ENCODE measurements at places on chromosomes 13 and 19.

DNA sequence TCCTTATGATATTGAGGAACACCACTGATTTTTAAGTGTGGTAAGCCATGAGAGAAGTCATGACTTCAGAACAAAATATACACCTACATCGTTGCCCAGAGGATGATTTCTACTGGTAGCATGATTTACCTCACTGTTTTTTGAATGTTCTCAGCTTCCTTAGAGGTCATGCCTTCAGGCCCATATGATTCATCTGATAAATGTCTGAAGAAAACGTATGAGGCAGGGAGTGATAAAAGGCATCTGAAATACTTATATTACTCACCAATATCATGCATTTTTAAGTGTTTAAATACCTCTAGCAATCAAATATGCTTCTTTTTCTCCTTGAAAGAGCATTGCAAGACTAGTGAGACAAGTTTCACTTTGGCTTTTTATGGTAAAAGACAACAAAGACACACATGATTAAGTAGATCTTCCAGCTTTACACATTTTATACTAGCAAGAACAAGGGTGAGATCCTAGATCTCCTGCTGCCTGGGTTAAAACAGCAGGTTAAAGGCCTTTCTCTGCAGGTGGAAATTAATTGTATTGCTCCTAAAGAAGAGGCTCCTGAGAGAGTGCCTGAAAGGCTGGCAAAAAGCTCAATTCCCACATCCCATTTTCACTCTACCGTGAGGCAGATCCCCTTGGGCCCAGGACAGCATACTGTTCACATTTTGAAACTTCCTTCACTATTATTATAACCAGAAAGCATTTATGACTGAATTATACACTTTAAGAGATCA, 432.4 kb downstream of the SLITRK1 start:
- DNase-seq: no peak

DNA sequence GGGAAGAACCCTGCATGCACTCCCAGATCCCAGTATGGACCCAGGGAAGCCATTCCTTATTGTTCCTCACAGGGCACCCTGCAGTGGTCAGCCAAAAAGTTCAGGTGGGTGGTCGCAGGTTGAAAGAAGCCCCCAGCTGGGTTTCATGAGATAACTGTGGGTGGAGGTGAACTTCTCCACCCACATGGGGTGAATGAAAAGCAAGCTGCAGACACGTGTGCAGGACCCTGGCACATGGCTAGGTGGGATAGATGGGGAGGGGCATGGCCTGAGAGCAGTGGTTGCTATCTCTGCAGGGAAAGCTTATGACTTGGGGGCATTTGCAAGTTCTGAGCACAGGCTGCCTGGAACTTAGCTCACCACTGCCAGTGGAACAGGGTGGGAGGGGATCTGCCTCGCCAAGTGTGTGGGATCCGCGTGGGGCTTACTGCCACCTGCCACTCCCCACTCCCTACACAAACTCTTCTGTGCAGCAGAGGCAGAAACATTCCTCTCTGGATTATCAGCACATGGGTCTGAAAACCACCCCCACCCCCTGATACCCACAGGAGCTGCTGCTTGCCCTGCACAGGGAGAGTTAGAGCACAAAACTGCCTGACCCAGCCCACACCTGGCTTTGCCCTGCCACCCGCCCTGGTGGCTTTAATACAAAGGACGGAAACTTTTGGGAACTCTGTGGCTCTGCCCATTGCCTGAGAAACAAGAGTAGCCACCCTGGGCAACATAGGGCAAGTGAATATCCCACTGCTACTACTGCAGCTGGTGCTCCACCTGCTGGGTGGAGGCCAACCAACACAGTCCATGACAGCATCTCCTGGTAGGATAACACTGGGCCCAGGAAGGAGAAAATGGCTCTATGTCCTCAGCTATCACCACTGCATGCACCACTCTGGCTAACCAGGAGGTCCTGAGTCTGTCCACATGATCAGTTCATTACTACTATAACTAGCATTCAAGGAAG, 24.4 kb downstream of the PLA2G4C start:
- DNase-seq: no peak

GRCh38 chr19:34676697-34677385, at the start of gene SCGB2B2:
Gene SCGB2B2, minus strand, starts transcription at chr19:34677159. Its CDS starts 82,596 bp downstream, at chr19:34594563.
- no peak for DNase-seq

- no peak for DNase-seq
Measured at GRCh38 chr13:29159871-29160270, 339.7 kb downstream of the MTUS2 start.

DNA sequence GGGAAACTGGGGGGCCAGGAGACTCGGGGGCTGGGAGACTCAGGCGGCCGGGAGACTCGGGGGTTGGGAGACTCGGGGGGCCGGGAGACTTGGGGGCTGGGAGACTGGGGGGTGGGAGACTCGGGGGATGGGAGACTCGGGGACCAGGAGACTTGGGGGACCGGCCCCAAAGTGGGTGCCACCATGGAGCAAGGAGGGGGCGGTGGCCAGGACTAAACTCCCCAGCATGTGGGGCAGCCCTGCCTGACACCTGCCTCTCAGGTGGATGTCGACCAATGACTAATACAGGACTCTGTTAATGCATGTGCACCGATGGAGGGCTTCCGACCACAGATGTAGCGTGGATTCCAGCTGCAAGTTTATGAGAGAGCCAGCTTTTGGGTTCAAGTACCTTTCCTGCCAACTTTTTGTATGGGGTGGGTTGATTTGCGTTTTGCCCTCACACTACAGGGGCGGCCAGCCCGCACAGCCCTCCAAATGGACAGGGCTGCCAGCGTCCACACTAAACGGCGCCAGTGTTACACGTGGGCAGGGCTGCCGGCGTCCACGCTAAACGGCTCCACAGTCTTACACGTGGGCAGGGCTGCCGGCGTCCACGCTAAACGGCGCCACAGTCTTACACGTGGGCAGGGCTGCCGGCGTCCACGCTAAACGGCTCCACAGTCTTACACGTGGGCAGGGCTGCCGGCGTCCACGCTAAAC, 62.2 kb downstream of the RASA3 start:
- peak; percentile 45 for DNase-seq

DNA sequence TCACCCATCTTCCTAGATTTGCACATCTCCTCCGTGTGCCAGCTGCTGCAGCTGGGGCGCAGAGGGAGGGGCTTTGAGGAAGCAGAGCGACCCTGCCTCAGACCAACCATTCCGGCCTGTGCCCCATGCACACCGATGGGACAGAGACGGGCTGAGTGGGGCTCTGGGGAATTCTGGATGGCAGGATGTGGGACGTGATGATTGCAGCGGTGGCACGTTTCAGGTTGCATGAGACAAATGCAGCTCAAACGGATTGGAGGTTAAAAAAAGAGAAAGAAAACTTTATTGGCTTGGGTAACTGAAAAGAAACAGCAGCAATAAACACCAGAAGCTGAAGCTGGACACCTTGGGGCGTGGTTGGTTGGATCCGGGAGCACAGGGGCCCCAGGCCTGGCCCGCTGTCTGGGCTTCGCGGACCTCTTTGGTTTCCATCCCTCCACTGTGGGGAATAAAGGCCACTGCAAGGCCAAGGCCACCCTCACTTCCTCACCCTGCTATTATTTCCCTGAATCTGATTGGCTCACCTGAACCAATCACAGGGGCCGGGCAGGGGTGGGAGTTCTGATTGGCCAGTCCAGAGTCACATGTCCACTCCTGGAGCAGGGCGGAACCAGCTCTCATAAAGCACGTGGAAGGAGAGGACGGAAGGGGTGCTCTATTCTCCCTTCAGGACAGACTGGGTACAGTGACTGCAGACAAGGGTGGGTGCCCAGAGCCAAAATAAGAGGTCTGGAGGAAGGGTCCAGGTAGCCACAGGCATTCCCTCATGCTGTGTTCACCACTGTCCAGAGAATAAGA, 6.1 kb upstream of the ZNF787 start:
- DNase-seq: no peak

GRCh38 chr19:1248139-1248785, at the start of gene MIDN:
Gene MIDN, plus strand, starts transcription at chr19:1248583. Its CDS starts 1,714 bp downstream, at chr19:1250297.
- DNase-seq: peak; percentile 91

DNA sequence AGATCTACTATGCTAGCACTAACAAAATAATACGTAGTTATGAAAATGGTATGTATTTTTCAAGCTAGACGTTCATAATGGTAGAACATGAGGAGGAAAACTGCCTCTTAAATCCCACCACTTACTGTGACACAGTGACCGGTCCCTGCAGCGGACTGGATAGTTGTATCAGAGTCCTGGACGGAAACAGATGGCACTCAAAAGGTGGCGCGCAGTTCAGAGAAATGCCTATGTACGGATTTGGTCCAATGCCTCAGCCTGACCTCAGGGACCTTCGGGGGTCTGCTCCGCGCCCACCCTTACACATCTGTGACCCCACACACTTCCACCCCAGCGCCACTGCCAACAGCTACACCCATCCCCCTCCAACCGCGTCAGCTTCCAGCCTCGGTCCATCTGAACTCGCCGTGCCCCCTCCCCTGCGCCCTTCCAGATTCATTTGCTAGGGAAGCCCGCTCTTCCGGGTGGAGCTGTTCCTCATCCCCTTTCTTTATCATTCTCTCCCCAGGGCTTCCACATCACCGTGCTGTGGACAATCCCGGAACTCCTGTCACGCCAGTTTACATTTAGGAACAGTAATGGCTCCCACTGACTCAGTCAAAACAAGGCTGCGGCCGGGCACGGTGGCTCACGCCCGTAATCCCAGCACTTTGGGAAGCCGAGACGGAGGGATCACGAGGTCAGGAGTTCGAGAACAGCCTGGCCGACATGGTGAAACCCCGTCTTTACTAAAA, 792 bp upstream of the LENG8 start:
- DNase-seq: peak; percentile 79

DNA sequence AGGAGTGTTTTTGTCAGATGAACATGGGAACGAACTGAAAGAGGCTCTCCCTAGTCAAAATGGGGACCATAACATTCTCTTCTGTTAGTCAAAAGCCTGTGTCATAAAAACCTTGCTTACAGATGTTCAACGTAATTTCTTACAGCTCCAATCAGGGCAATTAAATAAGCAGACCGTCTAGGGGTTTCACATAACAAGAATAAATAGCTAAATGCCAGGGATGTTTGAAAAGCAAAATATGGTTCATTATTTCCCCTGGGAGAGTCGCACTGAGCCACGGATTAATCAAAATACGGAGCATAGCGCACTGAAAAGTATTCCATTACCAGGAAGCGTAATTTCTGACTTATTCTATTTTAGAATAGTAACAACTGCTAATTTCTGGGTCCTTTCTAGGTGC, 63.7 kb upstream of the MRI1 start:
- no peak for DNase-seq

- no peak for DNase-seq
Measured at GRCh38 chr19:42282819-42283187, 13.8 kb downstream of the CIC start.

GRCh38 chr19:10416083-10416379, 4.3 kb upstream of the PDE4A start:
- DNase-seq: no peak

- no peak for DNase-seq
Measured at GRCh38 chr19:15159251-15159650, 41.5 kb downstream of the NOTCH3 start.

GRCh38 chr19:45047188-45047797, 8.4 kb downstream of the CLASRP start:
- DNase-seq: no peak

DNA sequence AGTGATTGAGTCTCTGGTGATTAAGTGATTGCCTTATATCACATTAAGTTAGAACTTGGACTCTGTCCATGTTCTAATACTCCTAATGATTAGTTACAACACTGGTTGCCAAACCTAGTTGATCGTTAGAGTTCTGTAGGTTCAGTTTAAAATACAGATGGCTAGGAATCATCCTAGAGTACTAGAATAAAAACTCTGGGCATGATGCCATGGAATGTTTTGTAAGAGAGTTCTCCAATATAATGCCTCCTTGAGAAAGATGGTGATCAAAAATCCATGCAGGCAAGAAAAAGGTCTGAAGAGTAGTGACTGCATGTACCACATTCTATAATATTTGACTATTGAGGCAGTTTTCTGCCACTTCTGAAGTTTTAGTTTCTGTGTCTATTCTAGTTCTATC, 176.3 kb downstream of the GPC5 start:
- no peak for DNase-seq

DNA sequence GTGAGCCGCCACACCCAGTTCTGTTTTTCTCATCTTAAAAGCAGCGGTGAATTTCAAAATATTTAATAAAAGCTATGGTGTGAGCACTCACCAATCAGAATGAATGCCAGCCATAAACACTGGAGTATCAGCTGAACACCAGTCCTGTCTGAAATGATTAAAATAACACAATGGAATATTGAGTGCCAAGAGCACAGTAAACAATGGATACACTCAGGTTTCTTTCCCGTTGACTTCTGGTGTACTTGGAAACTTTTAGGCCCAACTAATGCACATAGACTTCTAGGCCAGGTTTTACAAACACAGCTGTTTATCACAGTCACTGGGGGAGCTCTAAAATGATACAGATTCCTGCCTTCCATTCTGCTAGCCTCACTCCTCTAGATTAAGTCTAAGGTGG, 68.3 kb downstream of the SLC6A16 start:
- no peak for DNase-seq

- peak; percentile 46 for DNase-seq
Measured at GRCh38 chr19:33557196-33557595, 35.6 kb upstream of the PEPD start.

DNA sequence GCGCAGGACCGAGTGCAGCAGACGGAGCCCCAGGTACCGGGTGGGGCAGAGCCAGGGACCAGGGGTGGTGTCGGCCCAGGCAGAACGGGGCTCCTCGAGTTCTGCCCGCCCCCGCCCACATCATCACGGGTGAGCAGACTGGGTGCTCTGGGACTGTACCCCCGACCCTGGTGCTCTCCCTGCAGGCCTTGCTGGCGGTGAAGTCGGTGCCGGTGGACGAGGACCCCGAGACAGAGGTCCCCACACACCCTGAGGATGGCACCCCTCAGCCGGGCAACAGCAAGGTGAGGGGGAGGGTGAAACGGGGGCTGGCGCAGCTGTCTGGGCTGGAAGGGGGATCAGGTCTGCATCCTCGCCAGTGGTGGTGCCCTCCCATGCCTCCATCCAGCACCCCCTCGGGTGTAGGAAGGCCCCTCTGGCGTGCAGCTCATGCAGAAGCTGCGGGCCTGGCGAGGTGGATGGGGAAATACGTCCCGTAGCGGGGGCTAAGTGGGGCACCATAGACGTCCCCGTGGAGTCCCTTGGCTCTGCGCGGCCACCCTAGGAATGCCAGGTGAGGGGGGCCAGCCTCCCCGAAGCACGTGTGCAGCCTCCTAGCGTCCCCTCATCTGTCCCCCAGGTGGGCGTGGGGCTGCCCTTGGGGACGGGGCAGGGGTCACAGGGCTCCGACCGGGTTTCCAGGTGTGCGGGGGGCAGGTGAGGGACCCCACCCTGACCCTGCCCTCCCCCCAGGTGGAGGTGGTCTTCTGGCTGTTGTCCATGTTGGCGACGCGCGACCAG, 6.4 kb downstream of the APC2 start:
- no peak for DNase-seq

Measured in activated effector memory CD4-positive, alpha-beta T cell treated with anti-CD3 and anti-CD28 coated beads, Interleukin-2, amount 50 U/mL, for 16 hours (primary cell).